COR-L47 (cell line): ENCODE measurements at places on chromosomes 4 and X.
A peak's percentile ranks its signal among the peaks of the same experiment; 100 is the strongest.

DNA sequence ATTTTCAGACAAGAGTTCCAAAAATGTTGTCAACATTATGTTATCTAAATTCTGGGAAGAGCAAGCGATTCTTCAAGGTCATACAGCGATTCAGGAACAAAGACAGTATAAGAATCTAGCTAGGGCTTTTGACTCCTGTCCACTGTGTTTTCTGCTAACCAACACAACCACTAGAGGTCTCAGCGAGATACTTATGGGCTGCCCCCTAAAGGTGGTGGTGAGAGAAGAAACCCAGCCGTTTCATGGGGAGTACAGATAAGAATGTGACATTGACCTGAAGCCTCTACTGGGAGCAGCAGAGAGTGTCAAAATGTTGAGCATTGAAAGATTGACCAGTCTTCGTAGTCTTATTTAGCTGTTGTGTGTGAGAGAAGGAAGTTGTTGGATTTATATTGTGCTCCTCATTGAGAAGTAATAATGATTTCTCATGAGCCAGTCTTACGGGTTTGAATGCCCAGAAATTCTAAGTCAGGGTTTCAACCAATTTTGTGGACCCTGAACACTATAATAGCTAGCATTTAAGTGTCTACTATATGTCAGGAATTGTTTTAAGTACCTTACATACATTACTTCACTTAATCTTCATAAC, 168.3 kb downstream of the SPRY1 start:
- DNase-seq: peak; percentile 74

DNA sequence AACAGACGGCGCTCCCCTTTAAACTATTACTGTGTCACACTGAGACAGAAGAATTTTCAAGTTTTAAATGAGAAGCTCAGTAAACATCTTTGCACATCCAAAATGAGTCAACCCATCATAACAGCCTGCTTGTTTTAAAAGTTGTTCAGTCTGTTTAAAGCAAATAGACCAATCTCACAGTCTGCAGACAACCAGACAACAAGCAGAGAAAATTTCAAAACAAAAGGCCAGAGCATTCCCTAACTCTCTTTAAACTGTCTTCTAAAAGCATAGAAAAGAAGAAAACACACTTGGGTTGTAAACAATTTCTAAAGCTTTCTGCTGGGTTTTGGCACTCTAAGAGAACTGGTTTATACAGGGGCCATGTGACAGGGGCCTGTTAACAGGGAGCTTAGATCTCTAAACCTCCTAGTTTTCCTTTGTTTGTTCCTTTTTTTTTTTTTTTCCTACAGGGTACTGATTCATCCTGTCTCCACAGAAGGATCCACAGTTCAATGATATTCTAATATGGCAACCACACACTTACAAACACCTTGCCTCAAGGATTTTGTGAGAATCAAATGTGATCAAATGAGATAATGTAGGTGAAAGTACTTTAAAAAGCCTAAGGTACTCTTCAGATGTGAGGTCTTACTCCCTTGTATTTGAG, 100.8 kb upstream of the MAML3 start:
- DNase-seq: no peak

DNA sequence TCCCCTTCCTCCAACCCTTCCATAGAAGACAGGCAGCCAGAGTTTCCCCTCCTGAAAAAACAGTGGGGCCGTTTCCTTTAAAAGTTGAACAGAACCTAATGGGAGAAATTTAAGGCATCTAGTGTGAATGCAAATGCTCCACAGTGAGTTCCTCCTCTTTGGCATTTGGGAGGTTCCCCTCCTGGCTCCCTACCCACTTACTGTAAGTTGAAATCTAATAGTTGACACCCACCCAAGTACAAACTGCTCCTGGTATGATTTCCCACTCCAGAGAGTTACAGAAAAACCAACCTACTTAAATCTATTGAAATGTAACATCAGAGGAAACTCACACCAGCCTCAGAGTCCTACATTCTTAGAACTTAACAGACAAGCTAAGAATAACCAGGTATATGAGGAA, 17.6 kb downstream of the ENPEP start:
- DNase-seq: no peak

- no peak for DNase-seq
Observed at GRCh38 chr4:151719956-151720334, 40.9 kb downstream of the GATB start.

DNA sequence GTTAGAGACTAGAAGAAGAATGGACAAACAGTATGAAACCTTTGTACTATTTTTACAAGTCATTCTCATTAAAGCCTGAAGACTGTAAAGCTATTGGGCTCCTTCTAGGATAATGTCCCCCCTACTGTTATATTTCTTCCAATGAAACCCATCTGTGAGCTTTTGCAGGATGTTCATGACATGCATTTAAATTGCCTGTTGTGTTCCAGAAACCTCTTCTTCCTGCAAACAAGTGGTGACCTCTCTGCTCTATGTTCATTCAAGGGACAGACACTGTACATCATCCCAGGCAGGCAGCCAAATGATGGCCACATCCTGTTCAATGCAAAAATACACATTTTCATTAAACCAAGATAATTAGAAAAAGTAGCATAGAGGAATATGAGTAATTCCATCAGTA, 128.0 kb downstream of the C4orf33 start:
- DNase-seq: peak; percentile 42

DNA sequence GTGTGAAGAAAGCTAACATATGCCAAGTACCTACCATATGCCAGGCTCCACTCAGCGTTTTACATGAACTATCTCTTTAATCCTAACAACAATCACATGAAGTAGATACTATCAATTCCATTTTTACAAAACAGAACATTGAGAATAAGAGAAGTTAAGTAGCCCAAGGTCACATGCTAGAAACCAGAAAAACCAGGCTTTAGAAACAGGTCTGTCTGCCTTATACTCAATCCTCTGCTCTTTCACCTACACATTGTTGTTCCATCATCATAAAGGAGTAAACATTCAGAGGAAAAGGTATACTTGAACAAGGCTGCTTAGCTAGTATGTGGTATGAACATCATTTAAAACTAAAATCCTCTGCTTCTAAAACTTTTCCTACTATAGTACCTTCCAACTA, 42.1 kb downstream of the WDFY3 start:
- DNase-seq: no peak

- no peak for DNase-seq
Observed at GRCh38 chr4:164096766-164097518, 602.5 kb downstream of the TMA16 start.

DNA sequence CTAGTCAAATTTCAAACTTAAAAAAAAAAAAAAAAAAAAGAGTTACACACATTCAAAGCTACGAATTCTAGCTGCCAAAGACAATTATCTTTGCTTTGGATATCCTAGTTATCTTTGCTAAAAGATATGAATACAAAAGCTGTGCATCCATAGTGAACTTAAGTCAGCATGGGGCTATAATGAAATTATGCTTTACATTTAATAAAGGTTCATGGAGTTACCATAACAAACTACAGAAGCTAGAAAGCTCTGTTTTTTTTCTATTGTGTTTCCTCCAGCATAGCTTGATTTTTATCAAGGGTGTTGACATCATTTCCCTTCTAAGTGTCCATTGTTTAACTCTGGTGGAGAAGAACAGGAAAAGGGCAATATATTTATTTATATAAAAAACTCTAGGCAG, 234.1 kb downstream of the ANKRD50 start:
- DNase-seq: no peak

- no peak for DNase-seq
Observed at GRCh38 chrX:7347465-7347864, 199.5 kb upstream of the PUDP start.

GRCh38 chr4:67365661-67366245, 179.6 kb downstream of the CENPC start:
- DNase-seq: no peak

- no peak for DNase-seq
Observed at GRCh38 chr4:89509708-89510281, 202.2 kb upstream of the GPRIN3 start.

DNA sequence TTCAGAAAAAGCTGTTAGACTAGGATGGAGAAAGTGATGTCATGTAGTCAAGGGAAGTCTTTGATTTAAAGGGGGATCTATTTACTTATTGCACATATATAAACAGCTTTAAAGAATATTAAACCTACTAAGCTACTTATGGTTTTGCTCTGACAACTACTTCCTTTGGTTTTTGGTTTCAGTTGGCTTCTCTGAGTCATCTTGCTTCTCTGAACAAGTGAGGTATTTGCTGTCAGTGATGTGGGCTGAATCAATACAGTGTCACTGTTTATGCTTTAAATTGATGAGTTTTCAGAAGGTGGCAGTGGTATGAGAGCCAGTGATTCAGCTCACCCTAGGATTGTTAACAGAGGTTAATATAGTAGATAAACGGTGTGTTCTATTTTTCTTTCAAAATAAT, 75.1 kb downstream of the CEP44 start:
- DNase-seq: no peak

DNA sequence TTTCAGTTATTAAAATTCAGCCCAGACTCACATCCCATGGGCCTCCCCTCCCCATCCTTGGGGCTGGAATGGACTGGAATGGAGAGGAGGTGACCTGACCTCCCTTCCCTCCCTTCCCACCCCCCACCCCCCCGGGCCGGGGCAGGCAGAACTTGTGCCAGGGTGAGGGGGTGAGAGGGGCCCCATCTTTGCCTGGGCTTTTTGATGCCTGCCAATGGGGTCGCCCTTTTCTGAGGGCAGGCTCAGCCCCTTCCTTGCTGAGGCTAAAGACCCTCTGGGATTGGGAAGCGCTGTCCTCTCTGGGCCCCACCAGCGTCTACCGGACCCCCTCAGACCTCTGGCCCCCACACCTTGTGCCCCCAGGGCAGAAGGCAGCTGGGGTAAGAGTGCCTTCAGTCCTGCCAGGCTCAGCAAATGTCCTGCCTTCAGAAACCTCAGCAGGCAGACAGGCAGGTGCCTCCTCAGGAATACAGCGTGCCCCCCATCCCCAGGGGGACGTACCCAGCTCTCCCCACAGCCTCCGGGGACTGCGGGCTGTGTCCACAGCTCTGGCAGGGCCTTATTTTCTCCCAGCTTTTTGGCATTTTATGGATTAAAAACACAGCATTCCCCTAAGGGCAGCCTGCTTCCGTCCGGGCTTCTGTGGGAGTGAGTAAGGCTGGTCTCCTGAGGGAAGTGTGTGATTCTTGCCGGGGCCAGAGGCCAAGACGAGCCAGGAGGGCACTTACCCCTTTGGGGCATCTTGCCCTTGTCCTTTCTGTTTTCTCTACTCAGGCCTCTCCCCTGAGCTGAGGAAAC, 12.6 kb upstream of the CCNQ start:
- no peak for DNase-seq

GRCh38 chr4:84503495-84504437, 4.7 kb upstream of the NKX6-1 start:
- DNase-seq: peak; percentile 55

DNA sequence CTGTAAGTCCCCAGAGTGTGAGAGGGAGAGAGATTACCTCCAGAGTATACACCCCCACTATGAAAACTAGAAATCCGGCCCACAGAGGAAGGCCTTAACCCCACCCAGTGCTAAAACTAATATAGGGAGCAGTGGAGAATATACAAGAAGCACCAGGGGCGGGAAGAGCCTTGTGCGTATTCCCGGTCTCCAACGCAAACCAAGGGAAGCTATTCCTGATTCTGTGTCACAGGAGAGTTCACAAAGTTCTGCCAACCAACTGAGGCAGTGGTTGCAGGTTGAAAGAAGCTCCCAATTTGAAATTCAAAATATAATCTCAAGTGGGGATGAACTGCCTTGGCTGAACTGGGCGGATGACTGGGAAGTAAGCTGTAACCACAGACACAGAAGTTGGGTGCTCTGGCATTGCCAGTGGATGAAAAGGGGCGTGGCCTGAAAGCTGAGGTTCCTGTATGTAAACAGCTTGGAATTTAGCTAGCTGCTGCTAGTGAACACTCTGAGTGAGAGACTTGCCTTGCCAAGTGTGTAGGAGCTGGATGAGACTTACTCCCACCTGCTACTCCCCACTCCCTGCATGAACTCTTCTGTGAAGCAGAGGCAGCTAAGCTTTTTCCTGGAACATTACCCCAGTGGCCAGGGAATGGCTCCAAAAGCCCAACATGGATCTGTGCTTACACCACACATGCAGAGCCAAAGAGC, 32.7 kb downstream of the ELF2 start:
- no peak for DNase-seq

- no peak for DNase-seq
Observed at GRCh38 chrX:77622233-77622632, 163.8 kb downstream of the ATRX start.
